Neuronal stem cell (in vitro differentiated cells): ENCODE measurements at places on chromosomes 3 and 15.

DNA sequence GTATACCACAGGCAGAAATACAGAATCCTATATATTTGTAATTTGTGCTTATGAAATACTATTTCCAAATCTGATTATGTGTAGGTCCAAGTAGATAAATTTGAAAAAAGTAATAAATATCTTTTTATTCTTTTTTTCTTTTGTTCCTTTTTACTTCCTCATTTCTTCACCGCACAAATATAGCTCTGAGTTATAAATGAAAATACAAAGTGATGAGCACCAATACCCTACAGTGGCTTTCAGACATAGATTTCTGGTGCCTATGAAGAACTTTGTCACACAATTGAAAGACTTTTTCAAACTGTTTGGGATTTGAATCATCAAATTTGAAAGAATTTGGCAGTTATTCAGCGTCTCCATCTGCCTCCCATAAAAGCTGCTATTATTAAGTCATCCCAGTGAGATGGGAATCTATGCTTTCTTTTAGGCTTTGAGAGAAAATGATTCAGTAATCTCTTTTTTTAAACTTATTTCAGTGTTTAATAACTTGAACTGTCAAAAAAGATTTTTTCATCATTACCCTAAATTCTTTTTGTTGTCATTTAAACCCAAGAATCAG is 363.6 kb upstream of the GOLIM4 start:
- no peak overlapping the region for H3K4me3 ChIP-seq
- H3K4me1 ChIP-seq, result no peaks in the 10 kb centered on the region

DNA sequence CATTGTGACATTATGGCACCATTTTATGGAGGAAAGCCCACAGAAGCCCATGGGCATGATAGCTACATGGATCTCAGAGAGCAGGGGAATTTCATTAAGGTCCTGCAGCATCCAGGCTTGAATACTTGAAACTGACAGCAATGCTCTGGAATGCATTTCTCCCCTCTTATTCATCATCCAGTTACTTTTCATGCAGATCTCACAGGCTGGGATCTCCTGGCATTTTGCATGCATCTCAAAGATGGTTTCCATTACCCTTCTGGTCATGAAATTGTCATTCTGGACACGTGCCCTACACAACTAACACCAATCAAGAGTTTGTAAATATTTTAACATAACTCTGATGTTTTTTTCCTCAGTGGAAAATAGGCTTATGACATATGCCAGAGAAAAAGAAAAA is 32.4 kb downstream of the VGLL3 start:
- no peak overlapping the region for H3K4me3 ChIP-seq
- no peaks in the 10 kb centered on the region for H3K36me3 ChIP-seq
- H3K27ac ChIP-seq, result no peak overlapping the region
- DNase-seq, result no peak
- H3K27me3 ChIP-seq, result no peaks in the 10 kb centered on the region

DNA sequence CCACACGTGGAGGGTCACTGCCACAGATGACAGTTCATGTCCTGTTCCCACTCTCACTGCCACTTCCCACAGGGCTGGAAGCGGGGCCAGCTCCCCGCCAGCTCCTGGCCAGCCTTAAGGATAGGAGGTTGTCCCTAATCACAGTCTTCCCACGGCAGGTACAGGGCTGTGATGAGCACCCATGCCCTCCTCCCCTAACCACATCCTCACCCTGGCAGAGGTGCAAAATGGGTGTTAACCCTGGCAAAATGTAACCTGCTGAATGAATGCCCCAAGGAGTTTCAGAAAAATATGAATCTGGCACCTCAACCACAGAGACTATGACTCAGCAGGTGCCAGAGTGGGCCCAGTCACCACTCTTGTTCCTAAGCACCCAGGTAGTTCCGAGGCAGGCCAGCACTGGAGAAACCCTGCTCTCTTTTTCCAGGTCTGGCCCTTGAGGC is 185.1 kb upstream of the TPM1 start:
- peaks cover 3% of the 10 kb centered on the region for H3K27me3 ChIP-seq
- no peak overlapping the region for H3K27ac ChIP-seq
- H3K4me3 ChIP-seq, result no peak overlapping the region
- H3K36me3 ChIP-seq, result no peaks in the 10 kb centered on the region

DNA sequence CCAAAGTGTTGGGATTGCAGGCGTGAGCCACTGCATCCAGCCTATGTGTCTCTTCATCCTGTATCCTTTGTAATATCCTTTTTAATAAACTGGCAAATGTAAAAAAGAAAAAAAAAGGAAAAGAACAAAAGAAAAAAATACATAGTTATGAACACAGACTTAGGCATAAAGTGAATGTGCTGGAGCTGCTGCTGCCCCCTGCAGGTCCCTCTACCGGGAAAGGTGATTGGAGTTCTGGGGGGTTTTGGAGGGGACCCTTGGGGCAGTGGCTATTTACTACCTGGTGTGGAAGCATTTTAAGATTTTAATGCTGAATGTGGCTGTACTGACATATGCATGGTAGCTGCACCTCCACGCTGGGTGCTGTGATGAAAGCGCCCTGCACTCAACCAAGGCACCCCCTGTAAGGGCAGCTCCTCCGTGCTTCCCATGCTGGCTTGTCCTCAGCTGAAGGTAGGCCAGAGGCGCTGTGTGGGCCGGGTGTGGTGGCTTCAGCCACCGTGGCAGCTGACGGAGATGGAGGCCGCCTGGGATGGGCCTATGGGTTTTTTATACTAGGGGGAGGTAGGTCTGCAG is 49.9 kb downstream of the RPLP1 start:
- no peak overlapping the region for H3K27ac ChIP-seq
- H3K4me1 ChIP-seq, result peaks cover 3% of the 10 kb centered on the region
- H3K27me3 ChIP-seq, result no peaks in the 10 kb centered on the region
- no peaks in the 10 kb centered on the region for H3K36me3 ChIP-seq
- H3K4me3 ChIP-seq, result no peak overlapping the region
- DNase-seq, result no peak

- no peak overlapping the region for H3K27ac ChIP-seq
- peaks cover 2% of the 10 kb centered on the region for H3K4me1 ChIP-seq
- no peak for DNase-seq
- no peaks in the 10 kb centered on the region for H3K27me3 ChIP-seq
- H3K36me3 ChIP-seq, result peaks cover 29% of the 10 kb centered on the region
Measured at GRCh38 chr15:89149501-89150101, 61.3 kb downstream of the ABHD2 start.

DNA sequence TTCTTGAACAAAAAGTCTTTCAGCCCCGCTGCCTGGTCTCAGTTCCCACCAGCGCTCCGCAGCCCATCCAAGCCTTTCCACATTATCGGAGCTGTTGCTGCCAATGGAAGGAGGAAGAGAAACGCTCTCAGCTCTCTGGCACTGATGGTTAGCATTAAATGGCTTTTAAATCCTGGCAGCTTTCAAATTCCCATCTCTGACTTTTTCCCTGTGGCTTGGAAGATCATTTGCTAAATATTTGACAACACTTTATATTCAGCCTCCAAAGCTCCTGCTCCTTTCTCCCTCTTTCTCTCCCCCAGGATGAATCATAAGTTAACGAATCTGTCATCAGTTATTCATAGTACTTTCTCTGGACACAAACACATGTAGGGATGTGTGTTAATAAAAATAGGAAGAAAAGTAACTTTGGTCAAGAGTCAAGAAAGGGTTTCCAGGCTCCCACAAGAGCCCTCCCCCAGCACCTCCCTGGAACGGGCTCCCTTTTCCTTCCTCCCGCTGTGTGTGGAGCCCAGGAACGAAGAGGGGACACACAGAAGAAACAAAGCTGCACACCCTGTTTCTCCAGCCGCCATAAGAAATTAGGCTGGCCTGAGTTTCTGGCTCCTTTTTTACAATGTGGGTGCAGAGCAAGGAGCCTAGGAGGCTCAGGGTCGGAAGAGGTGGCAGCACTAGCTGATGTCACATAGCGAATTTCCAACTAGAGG is 47.6 kb upstream of the TSEN2 start:
- H3K27me3 ChIP-seq, result no peaks in the 10 kb centered on the region
- no peak overlapping the region for H3K27ac ChIP-seq
- H3K4me1 ChIP-seq, result peaks cover 3% of the 10 kb centered on the region
- no peak for DNase-seq
- no peaks in the 10 kb centered on the region for H3K36me3 ChIP-seq

DNA sequence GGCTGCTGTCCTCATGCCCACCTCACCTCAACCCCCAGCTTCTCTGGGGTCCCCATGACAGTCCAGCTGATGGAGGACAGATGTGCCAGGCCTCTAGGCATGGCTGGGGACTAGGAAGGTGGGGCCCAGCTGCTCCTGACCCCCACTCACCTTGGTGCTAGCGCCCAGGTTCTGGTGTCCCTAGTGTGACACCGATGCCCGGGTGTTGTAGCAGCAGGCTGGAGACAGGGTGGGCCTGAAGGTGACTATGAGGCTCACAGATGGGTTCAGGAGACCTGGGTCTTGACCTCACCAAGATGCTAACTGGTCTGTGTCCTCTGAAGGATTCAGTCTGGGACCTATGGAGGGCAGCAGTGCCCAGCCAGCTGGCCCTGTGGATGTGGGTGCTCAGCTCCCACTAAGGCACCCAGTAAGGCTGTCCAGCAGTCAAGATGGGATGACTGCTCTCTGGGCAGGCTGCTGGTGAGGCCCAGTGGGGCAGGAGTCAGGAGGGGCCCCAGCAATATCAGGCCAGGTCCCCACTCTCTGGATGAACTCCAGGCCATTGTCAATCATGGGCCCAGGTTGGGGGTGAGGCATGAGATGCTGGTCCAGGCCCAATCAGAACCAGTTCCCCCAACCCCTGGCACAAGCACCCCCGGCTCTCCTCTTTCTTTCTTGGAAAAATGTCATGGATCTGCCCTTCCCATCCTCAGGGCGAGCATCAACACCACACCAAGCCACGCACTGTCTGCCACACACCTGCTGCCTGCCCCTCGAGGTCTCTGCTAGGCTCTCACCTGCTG is 33.0 kb downstream of the ALDH1L1 start:
- no peak overlapping the region for H3K27ac ChIP-seq
- no peaks in the 10 kb centered on the region for H3K36me3 ChIP-seq
- no peaks in the 10 kb centered on the region for H3K27me3 ChIP-seq

- no peaks in the 10 kb centered on the region for H3K36me3 ChIP-seq
- DNase-seq, result no peak
- peaks cover 40% of the 10 kb centered on the region for H3K27me3 ChIP-seq
Measured at GRCh38 chr15:45637552-45638033, 2.8 kb downstream of the SQOR start.

GRCh38 chr3:72279631-72280041 is 494.7 kb upstream of the PROK2 start:
- no peak overlapping the region for H3K4me3 ChIP-seq
- H3K27me3 ChIP-seq, result no peaks in the 10 kb centered on the region
- DNase-seq, result no peak

DNA sequence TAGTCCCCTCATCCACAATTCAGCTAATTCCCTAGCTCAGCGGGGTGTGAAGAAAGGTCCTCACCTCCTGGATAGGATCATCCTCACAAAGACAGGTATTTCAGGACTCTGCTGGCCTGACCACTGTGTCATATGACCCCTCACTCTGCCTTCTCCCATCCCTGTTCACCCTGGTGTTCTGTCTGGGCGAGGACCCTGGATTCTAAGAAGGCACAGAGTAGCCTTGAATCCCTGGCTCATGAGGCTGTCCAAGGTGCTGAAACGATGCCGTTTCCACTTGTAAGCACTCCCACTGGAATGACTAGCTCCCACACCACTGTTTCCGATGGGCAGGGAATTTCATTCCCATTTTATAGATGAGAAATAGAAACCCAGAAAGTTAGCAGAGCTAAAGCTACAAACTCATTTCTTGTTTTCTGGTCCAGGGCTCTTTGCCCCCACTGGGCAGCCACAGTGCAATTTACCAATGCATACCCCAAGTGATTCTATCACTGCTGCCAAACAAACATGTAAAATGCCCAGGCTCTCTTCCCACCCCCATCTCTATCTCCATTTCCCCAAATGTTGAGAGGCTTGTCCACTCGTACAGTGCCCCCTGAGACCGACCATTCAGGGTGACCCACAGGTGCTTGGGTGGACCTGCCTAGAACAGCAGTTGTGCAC is 83.2 kb downstream of the RAB11A start:
- peak; percentile 73 for DNase-seq
- H3K36me3 ChIP-seq, result no peaks in the 10 kb centered on the region
- H3K4me3 ChIP-seq, result no peak overlapping the region
- no peak overlapping the region for H3K27ac ChIP-seq
- H3K27me3 ChIP-seq, result peaks cover 20% of the 10 kb centered on the region

GRCh38 chr15:35302334-35302733 is 217.2 kb upstream of the NANOGP8 start:
- no peaks in the 10 kb centered on the region for H3K36me3 ChIP-seq
- no peaks in the 10 kb centered on the region for H3K27me3 ChIP-seq
- DNase-seq, result no peak
- H3K27ac ChIP-seq, result no peak overlapping the region

GRCh38 chr3:5456199-5456598 is 268.7 kb downstream of the EDEM1 start:
- no peaks in the 10 kb centered on the region for H3K4me1 ChIP-seq
- DNase-seq, result no peak
- no peaks in the 10 kb centered on the region for H3K36me3 ChIP-seq
- no peak overlapping the region for H3K27ac ChIP-seq

GRCh38 chr3:69747511-69748258 is 8.4 kb downstream of the MITF start:
- no peaks in the 10 kb centered on the region for H3K36me3 ChIP-seq
- no peak for DNase-seq
- no peaks in the 10 kb centered on the region for H3K27me3 ChIP-seq
- no peaks in the 10 kb centered on the region for H3K4me1 ChIP-seq

DNA sequence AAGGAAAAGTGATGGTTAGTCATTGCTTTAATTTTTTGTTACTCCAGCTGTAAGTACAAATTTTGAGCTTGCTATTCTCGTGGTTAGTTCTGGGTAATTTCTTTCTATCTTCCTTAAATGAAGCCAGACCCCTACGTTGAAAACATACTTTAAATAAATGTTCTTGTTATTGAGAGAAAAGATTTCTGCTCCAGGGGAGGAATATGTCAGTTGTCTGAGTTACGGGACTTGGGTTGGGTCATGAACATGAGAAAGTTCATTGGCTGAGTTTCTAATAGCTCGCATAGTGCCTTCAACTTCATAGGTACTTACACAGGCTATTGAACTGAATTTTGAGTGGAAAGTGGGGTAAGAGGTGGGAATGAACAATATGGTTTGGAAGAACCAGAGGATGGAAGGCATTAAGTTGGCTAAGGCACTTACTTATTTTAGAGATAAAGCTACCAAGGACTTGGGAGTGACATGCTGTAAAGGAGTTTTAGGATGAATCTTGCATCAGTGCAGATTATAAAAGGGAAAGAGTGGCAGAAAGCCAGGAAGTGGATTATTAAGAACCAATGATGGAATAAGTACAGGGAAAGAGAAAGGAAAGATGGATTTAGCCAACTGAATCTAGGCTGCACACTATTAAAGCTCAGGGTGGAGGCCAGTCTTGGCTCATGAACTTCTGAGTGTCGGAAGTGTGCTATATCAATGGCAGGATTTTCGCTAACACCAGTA is 1.4 kb downstream of the RPSA start:
- H3K27ac ChIP-seq, result no peak overlapping the region
- peak overlapping the region; percentile 81 for H3K4me3 ChIP-seq
- DNase-seq, result no peak
- peaks cover 5% of the 10 kb centered on the region for H3K4me1 ChIP-seq
- peaks cover 58% of the 10 kb centered on the region for H3K36me3 ChIP-seq
- H3K27me3 ChIP-seq, result no peaks in the 10 kb centered on the region
